ENCODE measurements at places on chromosomes 5 and 9.
A peak's percentile ranks its signal among the peaks of the same experiment; 100 is the strongest.

DNA sequence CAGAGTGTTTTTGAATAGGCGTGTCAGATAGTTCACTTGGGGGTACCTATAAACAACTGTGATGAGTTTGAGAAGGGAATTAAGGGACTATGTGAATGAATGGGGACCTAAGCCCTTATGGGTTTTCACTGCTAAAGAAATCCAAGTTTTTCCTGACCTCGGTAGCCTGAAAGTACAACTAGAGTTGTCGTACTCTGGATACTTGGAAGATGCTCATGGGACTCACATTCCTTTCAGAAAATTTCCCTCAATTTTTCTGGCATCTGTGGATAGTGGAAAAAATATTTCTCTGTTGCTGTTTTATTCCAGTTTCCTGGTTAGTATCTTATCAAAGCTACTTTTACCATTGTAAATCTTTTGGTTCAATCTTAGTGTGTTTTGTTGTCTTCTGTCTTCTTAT is 1112.3 kb upstream of the SEMA6A start:
- DNase-seq: no peak

DNA sequence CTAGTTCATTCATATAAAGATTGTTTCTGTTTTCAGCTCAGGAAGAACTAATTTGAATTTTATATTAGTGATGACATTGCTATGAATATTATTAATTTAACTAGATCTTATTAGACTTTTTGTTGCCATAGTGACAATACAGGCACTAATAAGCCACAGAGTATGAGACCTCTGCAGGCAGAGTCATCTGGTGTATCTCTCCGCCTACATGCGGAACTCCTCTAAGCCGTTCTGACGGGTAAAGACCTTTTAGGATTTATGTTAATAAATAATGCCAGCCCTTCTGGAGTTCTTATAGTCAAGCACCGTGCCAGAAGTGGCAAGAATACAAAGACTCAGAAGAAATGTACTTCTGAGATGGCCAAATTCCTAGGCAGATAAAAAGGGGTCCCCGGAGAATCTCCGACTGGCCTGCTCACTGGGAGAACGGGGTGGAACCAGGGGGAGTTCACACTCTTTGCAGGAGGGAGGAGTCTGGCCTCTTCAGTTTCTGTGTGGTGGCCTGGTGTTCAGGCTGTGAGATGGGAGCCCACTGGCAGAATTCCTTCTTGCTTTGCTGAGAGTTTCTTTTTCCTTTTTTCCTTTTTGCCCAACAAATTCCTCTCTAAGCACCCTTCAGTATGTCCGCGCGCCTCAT is 85.1 kb upstream of the IL12B start:
- no peak for DNase-seq

DNA sequence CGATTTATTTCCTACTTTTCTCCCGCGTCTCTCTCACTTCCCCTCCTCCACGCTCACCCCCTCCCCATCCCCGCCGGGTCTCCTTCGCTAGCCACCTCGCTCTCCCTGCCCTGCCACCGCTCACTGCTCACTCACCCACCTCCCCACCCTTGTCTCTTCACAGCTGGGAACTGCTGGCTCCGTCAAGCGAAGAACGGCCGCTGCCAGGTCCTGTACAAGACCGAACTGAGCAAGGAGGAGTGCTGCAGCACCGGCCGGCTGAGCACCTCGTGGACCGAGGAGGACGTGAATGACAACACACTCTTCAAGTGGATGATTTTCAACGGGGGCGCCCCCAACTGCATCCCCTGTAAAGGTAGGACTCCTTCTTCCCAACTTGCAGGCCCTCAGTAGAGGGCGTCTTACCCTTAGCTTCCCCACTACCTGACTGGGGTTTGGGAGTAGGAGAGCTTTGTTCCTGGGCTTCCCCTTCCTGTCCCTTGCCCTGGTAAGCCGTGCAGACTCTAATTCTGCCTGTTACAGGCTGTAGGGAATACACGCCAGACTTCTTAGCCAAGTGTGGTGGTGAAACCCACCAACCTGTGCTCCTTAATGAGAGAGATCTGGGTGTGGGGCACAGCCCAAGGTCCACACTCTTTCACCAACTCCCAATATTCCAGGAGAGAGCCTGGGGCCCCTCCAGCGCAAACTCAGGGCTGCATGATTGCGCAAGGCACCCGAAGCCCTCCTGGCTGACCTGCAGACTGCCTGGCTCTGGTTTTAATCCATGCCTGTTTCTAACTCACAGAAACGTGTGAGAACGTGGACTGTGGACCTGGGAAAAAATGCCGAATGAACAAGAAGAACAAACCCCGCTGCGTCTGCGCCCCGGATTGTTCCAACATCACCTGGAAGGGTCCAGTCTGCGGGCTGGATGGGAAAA is 2.5 kb downstream of the FST start:
- DNase-seq: no peak

- DNase-seq: peak; percentile 66
These were observed 56.8 kb downstream of the PTCH1 start for GRCh38 chr9:95459851-95460517.

DNA sequence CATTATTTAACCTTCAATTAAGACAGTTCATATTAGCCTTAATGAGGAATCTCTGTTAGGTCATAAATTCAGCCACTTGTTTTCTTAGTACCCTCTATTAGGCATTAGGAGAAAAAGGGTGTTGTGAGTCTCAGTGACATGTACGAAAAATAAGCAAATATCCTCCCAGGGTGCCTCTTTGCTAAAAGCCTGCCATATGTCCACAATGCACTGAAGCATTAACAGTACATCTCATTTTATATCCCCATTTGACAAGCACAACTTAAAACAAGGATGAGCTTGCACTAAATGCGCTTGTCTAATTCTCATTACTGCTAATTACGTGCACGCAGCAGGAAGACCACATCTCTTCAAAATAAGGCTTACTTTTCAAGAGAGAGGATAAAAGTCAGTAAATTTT is 48.4 kb upstream of the SRFBP1 start:
- DNase-seq: no peak

GRCh38 chr9:136697146-136697820 is 10.0 kb upstream of the AGPAT2 start:
- DNase-seq: no peak

Measured in skin of body (tissue), 3 donors.